Stimulated activated CD8-positive, alpha-beta memory T cell treated with anti-CD3 and anti-CD28 coated beads, Interleukin-7, amount 100 ng/mL, for 1 hour (primary cell): ENCODE measurements at places on chromosomes 4 and X.

DNA sequence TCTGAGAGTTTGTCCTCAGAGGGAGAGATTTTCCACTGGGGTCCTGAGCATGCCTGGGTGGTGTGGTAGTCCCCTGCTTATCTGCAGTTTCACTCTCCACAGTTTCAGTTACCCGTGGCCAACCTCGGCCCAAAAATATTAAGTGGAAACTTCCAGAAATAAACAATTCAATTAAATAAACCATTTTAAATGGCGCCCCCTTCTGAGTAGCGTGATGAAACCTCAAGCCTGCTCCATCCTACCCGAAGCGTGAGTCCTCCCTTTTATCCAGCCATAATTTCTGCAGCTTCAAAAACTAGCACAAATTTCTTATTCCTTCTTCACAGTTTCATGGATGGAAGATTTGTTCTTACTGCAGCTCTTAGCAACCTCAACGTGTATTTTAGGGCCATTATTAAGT is 26.7 kb downstream of the PNMA6E start:
- no peak for DNase-seq

DNA sequence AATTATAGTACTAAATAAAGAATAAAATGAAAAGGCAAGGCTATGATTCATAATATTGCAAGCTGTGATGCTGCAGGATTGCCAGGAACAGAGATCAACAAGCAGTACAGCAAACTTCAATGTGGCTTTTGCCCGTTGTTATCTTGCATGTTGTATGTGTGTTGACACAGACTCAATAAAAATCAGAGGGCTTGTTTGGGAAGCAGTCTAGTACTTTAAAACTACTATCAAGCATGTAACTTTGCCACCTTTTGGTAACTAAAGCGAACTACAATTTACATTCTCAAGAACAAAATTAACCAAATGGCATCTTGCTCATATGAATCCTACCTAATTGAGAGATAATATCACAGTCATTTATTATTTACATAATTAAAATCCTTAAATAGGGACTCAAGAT is 79.8 kb upstream of the GPM6A start:
- no peak for DNase-seq

DNA sequence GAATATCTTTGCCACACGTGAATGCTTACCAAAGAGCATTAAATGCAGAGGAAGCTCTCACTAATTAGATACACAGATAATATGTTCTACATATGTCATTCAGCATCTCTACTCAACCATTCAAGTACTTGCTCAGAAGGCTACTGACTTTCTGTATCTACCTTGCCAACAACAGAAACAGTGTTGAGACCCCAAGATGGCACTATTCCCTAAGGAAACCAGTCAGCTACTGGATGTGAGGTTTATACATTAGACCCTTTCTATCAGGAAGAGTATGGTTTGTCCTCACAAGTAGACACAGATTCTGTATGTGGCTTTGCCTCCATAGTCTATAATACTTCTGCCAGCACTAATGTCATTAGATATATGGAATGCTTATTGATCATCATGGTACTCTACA is 443.9 kb upstream of the INTU start:
- no peak for DNase-seq

DNA sequence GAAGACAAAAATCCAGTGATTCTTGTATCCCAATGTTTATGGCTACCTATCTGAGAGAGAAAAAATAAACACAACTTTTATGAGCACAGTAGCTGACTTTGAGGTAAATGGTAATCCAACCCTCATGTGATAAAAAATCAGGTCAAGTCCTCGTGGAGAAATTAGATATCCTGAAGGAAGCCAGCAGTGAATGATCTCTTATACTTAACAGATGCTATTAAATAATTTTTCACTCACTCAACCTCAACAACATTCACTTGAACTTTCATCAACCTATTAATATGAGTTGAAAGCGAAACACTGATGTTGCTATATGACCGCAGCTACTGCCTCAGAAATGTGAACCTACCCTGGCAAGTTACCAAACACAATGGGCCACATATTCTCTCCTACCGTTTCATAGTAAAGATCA is 105.4 kb downstream of the GPC3 start:
- no peak for DNase-seq

DNA sequence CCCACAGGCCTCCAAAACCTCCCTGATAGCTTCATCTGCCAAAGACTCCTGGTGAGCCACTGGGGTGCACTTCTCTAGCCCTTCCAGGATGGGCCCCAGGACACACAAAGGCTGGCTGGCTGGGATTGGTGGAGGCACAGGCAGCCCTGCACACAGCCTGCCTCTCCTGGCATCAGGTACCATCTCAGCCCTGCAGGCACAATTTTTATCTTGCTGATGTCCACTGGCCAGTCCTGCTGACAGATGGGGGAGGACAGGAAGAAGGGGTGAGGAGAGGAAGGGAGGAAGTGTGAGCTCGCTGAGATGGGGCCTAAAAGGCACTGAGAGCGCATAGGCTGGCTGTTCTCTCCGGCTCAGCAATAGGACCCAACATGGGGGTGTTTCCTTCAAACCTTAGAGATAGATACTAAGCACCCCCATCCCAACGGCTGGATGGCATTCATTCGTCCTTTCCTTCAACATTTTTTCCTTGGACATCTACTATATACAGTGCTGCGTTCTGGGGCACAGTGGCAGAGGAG is 92.7 kb downstream of the PJA1 start:
- DNase-seq, result no peak

- no peak for DNase-seq
These were observed 562.4 kb downstream of the TLL1 start for GRCh38 chr4:166435449-166435848.

GRCh38 chrX:134324359-134324758 is 87.4 kb downstream of the CCDC160 start:
- DNase-seq, result no peak

GRCh38 chr4:153483432-153484418 is 17.6 kb downstream of the TMEM131L start:
- DNase-seq, result no peak

DNA sequence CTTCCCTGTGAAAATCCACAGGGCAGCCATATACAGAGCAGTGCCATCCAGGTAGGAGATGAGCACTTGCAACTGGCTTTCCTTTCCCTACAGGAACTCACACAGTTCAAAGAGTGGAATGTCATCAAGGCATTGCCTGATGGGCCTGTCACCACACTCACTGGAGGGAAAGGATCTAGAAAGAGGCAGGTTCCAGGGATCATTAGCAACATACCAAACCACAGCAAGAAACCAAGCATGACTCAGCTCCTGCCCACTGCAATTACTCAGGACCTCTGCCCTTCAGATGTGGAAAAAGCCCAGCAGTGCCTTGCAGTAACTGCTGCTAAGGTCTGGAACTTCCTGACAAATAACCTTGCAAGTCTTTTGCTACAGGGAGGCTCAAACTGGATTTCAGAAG is 101.2 kb downstream of the ZNF674 start:
- no peak for DNase-seq

DNA sequence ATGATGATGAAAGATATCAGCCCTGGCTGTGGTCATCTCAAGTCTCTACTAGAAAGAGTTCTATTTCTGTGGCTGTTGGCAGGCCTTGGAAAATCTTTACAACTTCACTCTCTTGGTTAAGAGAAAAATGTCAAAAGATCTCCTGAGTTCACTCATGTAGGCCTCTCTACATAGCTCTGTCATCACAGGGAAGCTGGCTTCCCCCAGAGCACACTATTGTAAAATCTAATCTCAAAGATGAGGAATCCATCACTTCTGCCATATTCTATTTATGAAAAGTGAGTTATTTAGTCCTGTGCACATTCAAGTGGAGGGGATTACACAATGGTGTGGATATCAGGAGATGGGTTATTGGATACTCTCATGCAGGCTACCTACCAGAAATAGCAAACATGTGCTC is 388.4 kb upstream of the HS3ST1 start:
- DNase-seq, result no peak

DNA sequence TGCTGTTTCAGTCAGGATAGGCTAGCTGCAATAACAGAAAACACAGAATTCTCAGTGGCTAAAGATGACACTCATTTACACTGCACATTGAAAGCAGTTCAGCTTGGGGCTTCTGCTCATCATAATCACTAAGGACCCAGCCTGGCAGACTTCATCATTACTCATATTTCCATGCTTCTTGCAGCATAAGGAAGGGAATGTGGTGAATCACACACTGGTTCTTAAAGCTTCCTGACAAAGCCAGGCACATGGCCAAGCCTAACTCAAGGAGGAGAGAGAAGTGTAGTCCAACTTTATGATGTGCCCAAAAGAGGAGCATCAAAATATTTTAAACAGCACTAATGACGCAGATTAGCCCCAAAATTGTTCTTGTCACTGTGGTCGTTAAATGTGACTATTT is 186.5 kb downstream of the BANK1 start:
- DNase-seq, result no peak

- no peak for DNase-seq
These were observed 133.1 kb downstream of the AFAP1 start for GRCh38 chr4:7806338-7807090.

DNA sequence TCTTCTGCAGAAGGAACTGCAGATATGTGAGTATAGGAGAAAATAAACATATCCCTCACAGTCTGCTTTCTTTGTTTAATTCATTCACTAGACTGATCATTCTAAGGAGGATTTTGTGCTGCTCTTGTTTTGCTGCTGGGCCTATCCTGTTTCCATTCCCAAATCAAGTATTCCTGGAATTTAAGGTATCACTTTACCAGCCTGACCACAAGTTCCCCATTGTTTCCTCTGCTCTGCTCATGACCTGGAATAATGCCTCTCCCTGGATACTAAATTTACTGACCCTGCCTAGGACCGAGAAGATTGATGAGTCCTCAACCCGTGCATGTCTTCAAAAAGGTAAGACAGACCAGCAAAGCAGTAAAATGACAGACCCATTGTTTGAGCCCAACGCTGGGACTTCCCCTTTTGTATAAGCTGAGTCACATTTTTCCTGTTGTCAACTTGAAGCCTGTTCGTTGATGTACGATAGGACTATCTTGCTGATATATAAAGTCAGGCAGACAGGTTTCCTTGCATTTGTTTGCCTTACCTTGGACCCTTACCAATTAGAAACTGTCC is 85.5 kb upstream of the TET2 start:
- no peak for DNase-seq

GRCh38 chr4:15935504-15936402 is 2.8 kb downstream of the FGFBP1 start:
- DNase-seq, result no peak

DNA sequence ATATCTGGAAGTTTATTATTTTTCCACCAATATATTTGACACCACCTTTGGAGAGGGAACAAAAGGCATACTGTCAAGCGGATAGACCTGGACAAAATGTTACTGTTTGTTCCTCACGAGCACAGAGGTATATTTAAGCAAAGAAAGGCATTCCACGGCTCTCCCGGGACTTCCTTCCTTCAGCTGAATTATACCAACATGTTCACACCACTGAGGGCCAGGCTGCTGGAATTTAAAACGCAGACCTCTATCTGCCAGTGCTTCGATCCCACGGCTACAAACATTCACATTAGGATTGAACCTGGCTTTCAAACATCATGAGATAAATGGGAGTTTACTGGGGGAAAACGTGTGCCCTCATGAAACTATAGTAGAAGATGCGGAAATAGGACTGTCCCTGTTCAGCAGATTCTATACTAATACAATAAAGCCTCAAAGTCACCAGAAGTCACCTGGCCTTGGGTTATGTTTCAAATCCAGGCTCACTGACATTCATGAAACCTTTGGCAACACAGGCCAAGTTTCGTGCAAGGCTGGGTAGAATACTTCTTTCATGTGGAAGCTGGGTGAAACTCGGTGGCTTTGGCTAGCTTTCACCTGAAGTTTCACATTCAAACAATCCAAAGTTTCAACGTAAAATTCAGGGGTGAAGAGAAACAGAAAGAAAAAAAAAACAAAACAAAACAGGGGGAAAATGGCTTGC is 39.5 kb downstream of the SORBS2 start:
- no peak for DNase-seq

DNA sequence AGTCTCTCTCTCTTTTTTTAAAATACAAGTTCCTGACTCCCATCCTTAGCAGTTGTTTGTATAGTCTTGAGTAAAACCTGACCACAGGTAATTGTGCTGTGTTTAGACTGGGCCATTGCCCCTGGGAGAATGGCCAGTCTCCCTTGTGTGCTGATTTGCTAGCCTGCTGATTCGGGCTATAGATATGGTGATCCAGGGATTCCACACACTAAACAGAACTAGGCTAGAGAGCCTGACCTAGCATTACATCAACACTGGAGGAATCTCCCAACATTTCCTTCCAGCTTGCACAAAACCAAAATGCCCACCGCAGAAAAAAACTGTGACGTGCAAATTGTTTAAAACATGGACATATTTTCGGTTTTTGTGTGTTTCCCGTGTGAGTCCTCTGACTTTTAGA is 5.1 kb downstream of the UPRT start:
- no peak for DNase-seq

DNA sequence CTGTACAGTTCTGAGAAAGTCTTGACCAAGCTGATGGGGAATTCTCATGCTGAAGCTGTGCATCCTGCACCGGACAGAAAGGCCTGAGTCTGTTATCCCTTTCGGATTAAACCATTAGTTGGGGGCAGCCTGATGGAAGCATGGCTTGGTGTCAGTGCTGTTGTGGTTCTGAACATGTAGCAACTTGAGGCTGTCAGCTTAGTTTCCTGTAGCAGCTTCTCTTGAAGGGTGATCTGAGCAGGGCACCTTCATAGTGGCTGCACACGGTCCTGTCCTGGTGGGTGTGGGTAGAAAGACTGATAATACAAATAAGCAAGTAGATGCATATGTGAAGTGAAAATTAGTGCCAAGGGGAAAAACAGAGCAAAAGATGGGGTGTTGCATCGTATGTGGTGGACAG is 11.7 kb downstream of the KIAA0232 start:
- no peak for DNase-seq

DNA sequence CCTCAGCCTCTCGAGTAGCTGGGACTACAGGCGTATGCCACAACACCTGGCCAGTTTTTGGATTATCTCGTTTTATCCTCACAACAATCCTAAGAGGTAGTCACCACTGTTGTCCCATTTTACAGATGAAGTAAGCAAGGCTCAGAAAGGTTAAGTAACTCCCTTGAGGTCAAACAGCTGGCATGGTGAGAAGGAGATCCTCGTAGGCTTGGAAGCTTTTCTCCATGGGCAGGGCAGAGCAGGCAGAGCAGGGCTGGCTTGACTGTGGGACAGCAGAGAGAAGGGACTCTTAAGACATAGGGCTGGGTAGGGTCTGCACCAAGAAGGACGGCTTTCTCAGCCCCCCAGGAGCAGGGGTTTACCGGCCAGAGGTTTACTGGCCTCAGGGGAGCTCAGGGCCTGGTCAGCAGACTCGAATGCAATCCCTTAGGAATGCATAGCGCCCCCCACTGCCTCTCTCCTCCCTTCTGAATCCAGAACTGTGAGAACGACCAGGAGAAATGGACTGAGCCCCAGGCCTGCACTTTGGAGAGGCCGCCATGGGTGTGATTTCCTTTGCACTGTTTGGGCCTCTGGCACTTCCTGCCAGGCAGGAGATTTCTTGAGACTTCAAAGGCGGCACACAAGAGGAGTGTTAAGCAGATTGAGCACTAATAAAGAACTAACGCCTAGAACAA is 14.0 kb upstream of the CDKN2AIP start:
- no peak for DNase-seq

- no peak for DNase-seq
These were observed 22.8 kb upstream of the OPN1LW start for GRCh38 chrX:154121207-154121606.

- DNase-seq, result no peak
These were observed 859.4 kb upstream of the FTHL17 start for GRCh38 chrX:31931225-31931624.
